Stimulated activated CD8-positive, alpha-beta memory T cell treated with anti-CD3 and anti-CD28 coated beads, Interleukin-15, amount 100 ng/mL, for 24 hours (primary cell): ENCODE measurements at places on chromosomes 2 and 18.

GRCh38 chr2:168722592-168722991, 79.8 kb upstream of the NOSTRIN start:
- no peak for DNase-seq

GRCh38 chr18:79169958-79170555, 100.9 kb downstream of the ATP9B start:
- no peak for DNase-seq

DNA sequence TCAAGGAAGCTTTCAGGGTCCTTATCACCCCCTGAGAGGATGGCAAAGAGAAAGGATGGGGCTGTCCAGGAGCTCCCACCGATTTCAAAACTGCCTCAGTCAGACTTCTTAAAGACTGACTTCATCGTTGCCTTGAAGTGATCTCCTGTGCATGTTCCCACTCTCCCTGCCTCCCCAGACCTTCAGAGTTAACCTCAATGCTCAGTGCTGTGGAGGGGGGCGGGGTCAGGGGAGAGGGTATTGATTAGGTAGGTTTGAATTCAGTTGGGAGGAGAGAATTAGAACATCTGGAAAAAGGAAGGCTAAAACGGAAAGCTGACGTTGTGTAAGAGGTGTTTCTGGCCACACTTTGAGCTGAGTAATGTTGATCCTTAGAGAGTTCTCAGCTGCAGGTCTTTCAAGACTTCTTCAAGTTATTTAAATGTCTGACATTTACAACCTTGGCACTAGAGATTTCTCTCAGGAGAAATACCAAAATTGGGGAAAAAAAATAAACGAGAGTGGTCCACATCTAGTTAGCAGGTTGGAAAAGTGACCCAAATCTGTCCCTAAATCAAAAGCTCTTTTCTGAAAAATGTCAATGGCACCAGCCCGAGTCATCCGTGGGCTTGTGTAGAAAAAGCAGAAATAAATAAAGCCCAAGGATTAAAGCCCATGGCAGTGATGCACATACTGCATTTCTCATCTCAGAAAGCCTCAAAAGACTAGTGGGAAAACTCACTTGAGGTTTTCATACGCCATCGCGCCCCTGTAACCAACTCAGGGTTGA, 134.7 kb upstream of the EPAS1 start:
- no peak for DNase-seq

DNA sequence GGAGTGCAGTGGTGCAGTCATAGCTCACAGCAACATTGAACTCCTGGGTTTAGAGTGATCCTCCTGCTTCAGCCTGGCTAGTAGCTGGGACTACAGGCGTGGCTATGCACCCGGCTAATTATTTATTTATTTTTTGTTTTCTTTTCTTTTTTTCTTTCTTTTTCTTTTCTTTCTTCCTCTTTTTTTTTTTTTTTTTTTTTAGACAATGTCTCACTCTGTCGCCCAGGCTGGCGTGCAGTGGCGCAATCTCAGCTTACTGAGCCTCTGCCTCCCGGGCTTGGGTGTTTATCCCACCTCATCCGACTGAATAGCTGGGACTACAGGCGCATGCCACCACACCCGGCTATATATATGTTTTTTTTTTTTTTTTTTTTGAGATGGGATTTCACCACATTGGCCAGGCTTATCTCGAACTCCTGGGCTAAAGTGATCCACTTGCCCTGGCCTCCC, 1.4 kb upstream of the ANXA4 start:
- no peak for DNase-seq

DNA sequence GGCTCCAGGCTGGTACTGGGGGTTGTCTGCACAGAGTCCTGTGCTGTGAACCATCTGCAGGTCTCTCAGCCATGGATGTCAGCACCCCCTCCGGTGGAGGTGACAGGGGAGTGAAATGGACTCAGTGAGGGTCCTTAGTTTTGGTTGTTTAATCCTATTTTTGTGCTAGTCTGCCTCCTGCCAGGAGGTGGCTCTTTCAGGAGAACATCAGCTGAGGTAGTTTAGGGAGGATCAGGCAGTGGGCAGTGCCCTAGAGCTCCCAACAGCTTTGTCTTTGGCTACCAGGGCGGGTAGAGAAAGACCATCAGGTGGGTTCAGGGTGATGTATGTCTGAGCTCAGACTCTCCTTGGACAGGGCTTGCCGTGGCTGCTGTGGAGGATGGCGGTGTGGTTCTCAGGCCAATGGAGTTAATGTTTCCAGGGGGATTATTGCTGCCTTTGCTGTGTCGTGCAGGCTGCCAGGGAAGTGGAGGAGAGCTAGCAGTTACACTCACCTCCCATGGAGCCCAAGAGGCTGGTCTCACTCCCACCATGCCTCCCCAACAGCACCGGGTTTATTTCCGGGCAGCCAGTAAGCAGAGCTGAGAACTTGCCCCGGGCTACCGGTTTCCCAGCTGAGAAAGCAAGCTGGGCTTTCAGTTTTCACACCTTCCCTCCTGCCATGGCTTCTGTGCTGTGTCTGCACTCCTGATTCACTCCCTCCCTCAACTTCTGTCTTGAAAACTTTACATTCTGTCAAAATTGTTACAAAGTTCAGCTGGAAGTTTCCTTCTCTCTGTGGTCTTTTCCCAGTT, 563.4 kb downstream of the XIRP2 start:
- no peak for DNase-seq

- DNase-seq = no peak
Observed at GRCh38 chr2:58539973-58540372, 298.8 kb upstream of the FANCL start.
